ENCODE measurements at places on chromosomes 3 and 15.
A peak's percentile ranks its signal among the peaks of the same experiment; 100 is the strongest.

DNA sequence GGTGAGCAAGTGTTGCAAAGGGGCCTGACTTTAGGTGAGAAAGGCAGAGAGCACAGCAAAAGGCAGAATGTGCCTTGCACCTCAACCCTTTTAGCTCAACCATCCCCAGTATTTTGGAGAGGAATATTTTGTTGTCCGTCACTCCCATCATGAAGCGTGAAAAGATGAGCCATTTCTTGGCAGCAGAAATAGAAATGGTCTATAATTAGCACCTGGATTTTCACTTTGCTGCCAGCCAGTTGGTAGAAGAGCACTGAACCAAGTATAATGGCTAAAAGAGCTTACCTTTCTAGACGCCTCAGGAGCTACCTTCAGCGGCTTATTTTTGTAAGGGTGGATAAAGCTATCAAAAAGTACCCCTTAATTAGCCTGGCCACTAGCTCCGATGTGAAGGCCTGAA is 406.7 kb downstream of the OCA2 start:
- DNase-seq: no peak

DNA sequence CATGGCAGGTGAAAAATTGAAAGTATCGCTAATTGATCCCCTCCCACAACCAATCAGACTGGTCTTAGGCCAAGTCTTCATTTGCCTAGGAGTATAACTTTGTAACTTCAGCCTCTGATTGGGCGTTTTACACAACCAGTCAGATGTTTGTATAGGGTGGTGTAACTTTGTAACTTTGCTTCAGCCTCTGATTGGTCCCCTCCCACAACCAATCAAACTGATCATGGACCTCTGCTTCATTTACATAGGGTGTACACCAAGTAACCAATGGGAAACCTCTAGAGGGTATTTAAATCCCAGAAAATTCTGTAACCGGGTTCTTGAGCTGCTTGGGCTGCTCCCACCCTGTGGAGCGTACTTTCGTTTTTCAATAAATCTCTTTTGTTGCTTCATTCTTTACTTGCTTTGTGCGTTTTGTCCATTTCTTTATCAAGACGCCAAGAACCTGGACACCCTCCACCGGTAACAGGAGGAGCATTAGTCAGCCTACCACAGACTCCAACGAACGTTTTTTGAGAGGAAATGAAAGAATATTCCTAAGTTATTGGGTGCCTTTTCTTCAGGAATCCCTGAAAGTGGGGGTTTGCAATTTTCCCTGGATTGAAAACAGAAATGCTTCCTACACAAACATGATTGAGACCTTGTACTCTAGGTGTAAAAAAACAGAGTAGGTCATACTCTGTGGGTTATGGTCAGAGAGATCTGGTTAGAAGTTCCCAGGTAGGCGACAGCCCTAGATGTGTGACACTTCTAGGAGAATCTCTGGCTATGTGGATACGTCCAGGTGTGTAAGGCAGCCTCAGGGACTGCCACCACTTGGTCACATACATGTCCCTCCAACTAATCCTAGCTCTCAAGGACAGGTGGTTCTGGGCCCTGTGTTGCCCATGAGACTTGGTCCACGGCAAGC is 5.5 kb upstream of the SACM1L start:
- DNase-seq: peak; percentile 48

GRCh38 chr15:63800241-63800640 is 33.5 kb downstream of the HERC1 start:
- DNase-seq: no peak

DNA sequence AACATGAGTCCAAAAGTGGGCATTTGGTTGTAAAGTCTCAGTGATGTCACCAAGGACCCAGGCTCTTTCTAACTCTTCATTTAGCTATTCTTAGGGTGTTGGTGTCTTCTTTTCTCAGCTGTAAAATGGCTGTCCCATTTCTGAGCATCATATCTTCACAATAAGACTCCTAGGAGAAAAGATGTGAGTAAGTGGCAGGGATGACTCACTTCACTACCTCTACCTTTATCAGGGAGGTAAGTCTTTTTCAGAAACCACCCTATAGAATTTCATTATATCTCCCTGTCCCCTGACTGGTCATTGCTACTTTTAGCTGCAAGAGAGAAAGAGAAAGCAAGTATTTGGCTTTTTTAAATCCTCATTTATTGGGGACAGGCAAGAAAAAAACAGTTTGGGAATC is 300.2 kb upstream of the RBMS3 start:
- DNase-seq: no peak

DNA sequence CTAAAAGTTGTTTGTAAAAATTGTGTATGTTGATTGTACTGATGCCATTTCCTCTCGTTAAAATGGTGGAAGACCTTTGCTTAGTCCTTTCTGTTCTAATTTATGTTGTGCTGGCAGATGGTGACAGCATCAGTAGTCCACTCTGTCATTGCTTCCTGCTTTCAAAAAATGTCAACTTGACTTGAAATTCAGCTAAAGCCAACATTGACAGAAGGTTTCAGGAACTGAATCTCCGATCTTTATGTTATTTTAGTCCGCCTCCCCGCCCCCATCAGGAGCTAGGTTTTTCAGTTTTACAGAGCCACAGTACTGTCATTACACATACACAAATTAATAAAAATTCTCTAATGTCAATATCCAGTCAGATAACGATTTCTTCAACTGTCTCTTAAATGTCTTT is 1.5 kb downstream of the CEP63 start:
- no peak for DNase-seq

GRCh38 chr15:85044894-85045293 is 63.2 kb downstream of the PDE8A start:
- no peak for DNase-seq

GRCh38 chr15:91294795-91295194 is 194.7 kb downstream of the SV2B start:
- DNase-seq: no peak

- no peak for DNase-seq
Observed at GRCh38 chr3:34024447-34025240, 226.2 kb downstream of the PDCD6IP start.

DNA sequence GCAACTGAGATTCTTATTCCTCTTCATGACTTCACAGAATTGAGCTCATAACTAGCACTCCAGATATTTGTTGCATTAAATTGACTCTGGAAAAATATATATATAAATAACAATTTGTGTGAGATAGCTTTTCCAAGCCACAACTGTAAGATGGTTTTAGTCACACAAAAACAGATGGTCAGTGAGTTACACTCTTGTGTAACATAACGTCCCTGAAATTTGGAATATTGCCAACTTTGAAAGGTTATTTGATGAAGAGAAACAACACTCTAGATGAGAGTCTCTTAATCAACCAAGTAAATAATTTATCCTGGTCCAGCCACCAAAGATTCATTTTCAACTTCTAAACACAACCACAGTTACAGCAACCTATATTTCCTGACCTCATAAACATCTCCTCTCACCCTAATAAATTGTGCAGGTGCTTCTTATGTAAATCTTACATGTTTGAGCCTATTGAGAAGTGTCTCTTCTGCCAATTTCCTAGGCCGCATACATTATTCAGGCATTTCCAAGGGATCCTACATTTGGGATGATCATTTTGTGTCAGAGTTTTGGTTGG is 84.9 kb upstream of the ACP3 start:
- DNase-seq: no peak

- DNase-seq: no peak
Observed at GRCh38 chr3:29057326-29057725, 223.5 kb upstream of the RBMS3 start.

DNA sequence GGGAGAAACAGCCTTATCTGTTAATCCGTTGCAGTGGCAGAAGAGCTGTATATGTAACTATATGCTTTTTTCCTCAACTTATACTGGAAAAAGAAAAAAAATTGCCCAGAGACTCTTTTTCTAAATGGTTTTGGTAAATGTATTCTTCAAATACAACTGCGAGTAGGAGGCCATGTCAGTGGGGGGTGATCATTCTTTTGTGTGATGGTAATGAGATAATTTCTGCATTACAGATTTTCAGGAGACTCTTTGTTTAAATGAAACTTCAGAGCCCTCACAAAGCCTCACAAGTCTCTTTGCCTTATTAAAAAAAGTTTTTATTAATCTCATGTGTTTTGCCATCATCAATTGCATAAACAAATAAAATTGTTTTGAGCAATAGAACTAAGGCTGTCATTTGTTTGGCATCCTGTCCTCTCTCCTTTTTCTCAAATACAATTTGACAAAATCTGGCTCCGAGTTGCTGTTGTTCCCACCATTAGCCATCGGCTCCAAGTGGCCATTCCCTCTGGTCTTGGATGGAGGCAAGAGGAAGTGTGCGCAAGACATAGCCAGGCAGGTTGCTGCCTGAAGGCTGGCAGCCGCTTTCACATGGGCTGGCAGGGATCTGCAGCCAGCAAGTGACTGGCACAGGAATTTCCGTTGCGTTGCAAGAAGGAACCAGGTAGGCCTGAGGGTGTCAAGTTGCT is 116.7 kb downstream of the FNDC3B start:
- DNase-seq: no peak

GRCh38 chr3:61065451-61066011 is 185.7 kb downstream of the FHIT start:
- no peak for DNase-seq
